ENCODE measurements at places on chromosomes 4 and X. TPM values are rescaled to one million over a fixed set of nuclear protein-coding genes. Genes with fewer than 3 reads are reported as not detected.

NDST4 gene
- not detected for total RNA-seq

TMEM31 gene
- total RNA-seq, result not detected

PLXNB3 gene
- 10.2 TPM for total RNA-seq

XPNPEP2 gene
- 9.6 TPM for total RNA-seq

ADD1 gene
- 272 TPM for total RNA-seq

EVC gene
- 16.6 TPM for total RNA-seq

TMEM184C gene
- total RNA-seq, result 35.2 TPM

FGFR3 gene
- total RNA-seq, result 0.90 TPM

TRPC5OS gene
- total RNA-seq, result not detected

CABS1 gene
- not detected for total RNA-seq

LRP2BP gene
- 0.64 TPM for total RNA-seq

ART3 gene
- total RNA-seq, result not detected

ZIC3 gene
- total RNA-seq, result not detected

ASMTL gene
- 20.8 TPM for total RNA-seq

SLITRK2 gene
- total RNA-seq, result 0.06 TPM

YIPF7 gene
- not detected for total RNA-seq

CT45A5 gene
- not detected for total RNA-seq

PF4V1 gene
- total RNA-seq, result not detected

TCEANC gene
- 2.9 TPM for total RNA-seq

FSTL5 gene
- not detected for total RNA-seq

All from mesenteric fat pad (tissue), 1 donor.